Activated CD4-positive, CD25-positive, alpha-beta regulatory T cell treated with anti-CD3 and anti-CD28 coated beads, Interleukin-2, amount 50 U/mL, for 24 hours (primary cell): ENCODE measurements at places on chromosomes 2 and 18.
A peak's percentile ranks its signal among the peaks of the same experiment; 100 is the strongest.

DNA sequence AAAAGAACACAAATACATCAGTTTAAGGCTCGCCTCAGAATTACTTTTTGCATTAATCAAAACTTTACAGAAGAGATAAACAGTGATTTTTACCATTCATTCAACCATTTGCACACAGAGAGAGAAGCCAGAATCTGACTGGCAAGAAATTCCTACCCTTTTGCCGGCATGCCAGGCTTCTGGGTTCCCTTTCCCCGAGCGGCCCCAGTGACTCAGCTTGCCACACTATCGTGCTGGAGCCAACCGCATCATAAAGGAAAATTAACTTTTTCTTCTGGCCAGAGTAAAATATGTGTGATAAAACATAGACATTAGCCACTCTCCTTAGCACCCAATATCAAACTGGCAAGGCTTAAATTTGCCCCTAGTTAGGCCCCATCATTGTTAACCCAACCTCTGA, 61.8 kb upstream of the IKZF2 start:
- no peak for ATAC-seq

DNA sequence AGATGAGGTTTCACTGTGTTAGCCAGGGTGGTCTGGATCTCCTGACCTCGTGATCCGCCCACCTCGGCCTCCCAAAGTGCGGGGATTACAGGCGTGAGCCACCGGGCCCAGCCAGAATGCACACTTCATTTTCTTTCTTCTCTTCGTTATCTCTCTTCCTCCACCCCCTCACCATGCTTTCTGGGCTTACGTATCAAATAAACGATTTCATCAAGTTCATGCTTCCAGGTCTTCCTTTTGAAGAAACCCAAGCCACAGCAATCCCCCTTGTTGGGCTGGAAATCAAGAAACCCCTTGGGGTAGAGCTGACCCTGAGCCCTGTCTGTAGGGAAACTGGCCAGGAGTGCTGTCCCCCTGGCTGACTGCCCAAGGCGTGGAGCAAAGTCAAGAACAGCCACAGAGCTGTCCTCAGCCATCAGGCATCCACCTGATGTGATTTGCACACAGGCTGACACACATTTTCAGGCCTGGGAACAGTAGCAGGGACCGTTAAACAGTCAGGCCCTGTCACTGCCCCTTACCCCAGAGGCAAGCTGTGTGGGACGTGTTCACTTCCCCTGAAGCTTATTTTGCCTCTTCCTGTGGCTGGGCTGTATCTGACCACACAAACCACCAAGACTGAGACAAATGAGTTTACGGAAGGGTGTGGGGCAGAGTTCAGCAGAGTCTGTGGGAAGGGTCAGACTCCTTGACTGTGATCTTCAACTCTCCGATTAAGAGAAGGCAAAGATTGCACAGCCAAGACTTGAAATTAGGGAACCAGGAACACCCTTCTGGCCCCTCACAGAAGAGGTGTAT, 15.1 kb upstream of the NMUR1 start:
- peak; percentile 98 for ATAC-seq

DNA sequence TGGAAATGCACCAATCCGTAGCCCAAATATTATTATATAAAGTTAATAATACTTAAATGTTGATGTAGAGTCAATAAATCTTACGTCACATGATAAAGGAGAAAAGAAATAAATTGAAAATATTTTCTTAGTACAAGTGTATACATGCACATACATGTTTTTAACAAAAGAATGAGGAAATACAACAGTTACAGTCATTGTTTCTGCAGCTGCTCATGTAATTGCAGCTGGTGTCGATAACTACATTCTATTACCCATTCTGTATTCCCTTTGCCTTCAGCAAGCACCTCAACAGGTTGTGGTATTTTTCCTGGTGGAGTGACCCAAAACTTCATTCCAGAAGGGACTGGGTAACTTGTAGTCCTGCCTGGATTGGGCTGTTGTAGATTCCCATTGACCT, 377.8 kb upstream of the FSIP2 start:
- no peak for ATAC-seq

GRCh38 chr2:231133365-231134099, 8.7 kb upstream of the HTR2B start:
- no peak for ATAC-seq

DNA sequence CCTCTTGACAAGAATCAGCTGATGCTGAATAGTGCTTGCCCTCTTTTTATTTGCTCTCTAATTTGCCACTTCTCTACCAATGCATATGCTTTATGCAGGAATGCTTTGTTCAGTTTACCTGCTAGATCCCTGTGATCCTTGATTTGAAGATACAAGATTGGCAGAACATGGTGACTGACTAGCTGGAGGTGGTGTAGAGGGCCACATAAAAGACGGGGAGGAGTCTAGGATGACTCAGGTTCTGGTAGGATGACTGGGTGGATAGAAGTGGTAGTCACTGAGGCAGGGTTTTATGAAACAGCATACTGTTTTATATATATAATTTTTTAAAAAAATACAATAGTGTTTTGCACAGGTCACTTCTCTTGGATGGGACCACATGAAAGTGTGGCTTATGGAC, 6.3 kb upstream of the ADGRF3 start:
- ATAC-seq: peak; percentile 96

DNA sequence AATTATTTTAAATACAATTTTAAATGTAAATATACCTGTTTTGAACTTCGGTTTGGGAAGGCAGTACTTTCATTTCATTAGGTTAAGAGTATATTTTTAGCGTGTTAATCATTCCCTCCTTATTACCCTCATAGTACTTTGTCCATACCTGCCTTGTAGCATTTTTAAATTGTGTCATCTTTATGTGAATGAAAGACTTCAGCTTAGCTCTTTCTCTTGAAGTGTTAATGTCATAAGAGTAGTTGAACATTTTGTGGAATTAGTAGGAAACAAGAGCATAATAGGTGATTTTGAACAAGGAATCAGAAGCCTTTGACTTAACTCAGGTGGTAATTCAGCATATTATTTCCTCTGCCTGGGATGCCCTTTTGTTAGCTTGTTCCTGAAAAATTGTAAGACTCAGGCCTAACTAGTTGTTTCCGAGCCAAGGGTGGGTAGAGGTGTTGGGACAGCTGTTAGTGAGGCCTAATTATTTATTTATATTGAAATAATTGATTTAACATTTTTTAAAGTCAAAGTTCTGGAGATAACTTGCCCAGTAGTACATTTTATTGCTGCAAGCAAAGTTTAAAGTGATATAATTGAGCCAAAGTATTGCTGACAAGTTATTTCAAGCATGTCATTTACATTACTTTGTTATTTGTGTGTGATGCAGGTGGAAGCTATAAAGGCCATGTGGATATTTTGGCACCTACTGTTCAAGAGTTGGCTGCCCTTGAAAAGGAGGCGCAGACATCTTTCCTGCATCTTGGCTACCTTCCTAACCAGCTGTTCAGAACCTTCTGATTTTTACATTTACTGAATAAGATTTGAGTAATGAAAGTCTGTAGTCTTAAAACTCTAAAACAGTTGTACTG, 38.7 kb downstream of the DDX1 start:
- no peak for ATAC-seq

DNA sequence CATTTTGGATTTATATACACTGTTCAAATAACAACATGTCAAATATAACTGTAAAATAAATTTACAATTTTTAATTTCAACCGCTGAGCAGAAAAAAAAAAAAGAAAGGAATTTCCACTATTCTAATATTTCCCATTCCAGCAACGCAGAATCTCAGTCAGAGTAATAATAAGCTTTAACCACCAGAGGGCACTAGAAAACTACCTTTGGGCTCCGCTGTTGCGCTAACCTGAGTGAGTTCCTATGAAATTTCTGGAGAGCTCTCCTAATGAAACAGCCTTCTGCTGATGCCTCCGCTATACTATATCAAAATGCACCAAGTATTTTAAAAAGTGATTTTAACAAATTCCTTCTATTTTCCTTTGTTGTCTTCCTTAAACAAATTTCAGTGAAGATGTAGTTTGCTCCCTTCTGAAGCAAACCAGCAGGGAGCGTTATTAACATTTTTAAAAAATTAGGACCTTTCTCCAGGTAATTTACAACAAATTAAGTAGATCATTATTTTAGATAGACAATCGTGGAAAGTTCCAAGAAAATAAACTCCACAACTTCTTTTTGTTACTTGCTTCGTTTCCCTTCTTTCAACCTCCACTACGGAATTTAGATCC, 23.0 kb downstream of the ERMN start:
- peak; percentile 70 for ATAC-seq

- no peak for ATAC-seq
Observed at GRCh38 chr2:190511104-190511503, 23.4 kb downstream of the NEMP2 start.

DNA sequence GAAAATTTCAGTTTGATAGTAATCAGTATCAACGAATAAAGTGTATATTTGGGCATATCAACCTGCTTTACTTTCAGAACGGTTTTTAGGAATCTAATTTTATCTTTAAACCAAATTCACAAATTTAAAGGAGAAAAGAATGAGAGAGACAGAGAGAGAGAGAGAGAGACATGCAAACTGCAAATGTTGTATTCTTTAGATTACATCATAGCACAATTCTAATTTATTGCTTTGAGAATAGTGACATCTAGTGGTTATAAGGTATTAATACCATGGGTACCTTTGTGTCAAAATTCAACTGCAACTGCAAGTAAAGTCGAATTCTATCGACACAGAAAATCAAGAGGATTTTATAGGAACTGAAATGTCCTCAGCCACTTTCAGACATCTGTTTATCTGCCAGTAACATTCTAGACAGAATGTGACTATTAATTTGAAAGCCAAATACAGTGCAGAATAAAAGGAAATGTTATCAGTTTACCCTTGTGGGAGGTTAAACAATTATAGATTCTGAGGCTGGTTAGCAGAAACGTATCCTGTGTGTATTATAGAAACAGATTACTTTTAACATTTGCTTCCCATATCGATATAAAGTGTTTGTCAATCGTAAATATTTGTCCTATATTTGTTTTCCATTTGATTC, 529.8 kb upstream of the VRK2 start:
- ATAC-seq: no peak

- no peak for ATAC-seq
Observed at GRCh38 chr2:23918837-23919489, 8.0 kb downstream of the ATAD2B start.

GRCh38 chr18:61127714-61128467, 205.3 kb upstream of the CDH20 start:
- no peak for ATAC-seq

GRCh38 chr2:225002656-225003045, 39.6 kb downstream of the DOCK10 start:
- ATAC-seq: peak; percentile 52

DNA sequence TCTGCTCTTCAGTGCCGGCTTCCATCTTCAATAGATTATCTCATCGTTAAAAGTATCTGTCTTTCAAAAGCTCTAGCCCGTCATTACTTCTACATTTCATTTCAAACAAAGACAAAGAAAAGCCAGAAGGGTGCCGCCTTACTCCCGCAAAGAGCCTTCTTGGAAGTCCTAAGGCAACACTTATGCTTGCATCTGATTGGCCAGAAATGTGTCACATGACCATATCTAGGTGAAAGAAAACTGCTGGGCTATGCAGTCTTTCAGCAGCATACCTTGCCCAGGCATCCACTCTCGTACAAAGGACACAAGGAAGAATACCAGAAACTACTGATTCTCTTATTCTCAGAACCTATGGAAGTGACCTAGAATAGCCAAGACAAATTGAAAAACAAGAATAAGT, 217.1 kb upstream of the SLC35G4 start:
- no peak for ATAC-seq

GRCh38 chr2:9278439-9278838, 71.8 kb downstream of the ASAP2 start:
- no peak for ATAC-seq

- no peak for ATAC-seq
Observed at GRCh38 chr2:72925328-72925943, 8.1 kb downstream of the EMX1 start.

GRCh38 chr2:142515493-142515892, 362.0 kb upstream of the KYNU start:
- ATAC-seq: no peak

DNA sequence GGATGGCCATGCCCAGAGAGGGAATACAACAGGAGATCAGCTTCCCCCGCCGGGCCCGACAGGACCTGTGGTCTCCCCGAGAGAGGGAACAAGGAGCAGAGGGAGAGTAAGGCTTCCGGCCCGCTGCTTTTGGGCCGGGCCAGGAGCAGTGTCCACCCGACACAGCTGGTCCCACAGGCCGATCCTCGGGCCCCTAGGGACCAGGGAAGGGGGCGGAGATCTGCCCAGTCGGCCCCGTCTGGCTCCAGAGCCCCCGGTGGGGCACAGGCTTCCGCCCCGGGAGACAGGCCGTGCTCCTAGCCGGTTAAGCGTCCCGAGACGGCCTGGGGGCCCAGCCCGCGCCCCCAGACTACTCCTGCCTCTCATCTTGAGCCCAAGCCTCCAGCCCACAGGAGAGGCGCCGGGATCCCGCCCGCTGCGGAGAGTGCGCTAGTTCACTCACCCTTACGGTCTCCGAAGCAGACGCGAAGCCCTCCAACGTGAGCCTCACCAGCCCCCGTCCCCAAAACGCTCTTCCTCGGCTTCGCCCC, at the start of gene MCFD2:
Gene MCFD2, minus strand, starts transcription at position 526 of the 530 bp plus-strand sequence. CDS start 6,635 bp downstream, outside the sequence.
- ATAC-seq: peak; percentile 11

- ATAC-seq: no peak
Observed at GRCh38 chr2:239537633-239538356, 137.0 kb upstream of the HDAC4 start.

- no peak for ATAC-seq
Observed at GRCh38 chr2:137947032-137947727, 17.1 kb upstream of the HNMT start.

DNA sequence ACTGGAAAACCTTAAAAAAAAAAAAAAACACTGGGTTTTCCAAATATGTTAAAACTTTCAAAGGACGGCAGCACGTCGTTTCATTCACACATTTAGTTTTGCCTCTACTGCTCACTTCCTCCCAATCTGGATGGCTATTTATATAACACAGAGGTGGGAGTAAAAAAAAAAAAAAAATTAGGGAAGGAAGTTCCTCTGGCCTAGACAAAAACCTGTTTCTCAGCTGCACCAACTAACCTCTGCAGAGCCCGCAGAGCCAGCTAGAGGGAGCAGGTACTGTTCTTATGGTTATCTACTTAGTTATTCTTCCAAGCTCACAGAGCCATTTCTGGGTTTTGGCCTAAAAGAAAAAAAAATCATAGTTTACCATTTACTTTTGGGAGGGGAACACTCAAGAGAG, 28.1 kb downstream of the SLC1A4 start:
- no peak for ATAC-seq

DNA sequence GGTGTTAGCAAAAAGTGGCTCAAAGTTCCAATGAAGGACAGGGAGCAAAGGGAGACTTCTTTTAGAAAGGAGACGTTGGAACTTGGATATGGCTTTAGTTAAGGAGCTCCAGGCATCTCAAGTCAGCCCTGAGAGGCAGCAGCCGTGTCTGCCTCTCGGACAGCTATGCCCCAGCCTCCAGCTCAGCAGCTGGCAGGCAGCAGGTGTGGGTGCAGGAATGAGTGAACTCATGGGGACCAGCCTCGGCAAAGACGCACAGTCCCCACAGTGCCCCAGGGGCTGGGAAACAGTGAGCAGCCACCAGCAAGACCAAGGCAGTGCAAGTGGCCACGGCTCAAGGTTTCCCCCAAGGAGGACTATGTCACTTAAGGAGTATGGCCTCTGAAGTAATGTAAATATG, 1.6 kb upstream of the LRRFIP1 start:
- no peak for ATAC-seq
